ENCODE measurements at places on chromosomes 6 and 20. TPM values are rescaled to one million over a fixed set of nuclear protein-coding genes. Genes with fewer than 3 reads are reported as not detected.

DNA sequence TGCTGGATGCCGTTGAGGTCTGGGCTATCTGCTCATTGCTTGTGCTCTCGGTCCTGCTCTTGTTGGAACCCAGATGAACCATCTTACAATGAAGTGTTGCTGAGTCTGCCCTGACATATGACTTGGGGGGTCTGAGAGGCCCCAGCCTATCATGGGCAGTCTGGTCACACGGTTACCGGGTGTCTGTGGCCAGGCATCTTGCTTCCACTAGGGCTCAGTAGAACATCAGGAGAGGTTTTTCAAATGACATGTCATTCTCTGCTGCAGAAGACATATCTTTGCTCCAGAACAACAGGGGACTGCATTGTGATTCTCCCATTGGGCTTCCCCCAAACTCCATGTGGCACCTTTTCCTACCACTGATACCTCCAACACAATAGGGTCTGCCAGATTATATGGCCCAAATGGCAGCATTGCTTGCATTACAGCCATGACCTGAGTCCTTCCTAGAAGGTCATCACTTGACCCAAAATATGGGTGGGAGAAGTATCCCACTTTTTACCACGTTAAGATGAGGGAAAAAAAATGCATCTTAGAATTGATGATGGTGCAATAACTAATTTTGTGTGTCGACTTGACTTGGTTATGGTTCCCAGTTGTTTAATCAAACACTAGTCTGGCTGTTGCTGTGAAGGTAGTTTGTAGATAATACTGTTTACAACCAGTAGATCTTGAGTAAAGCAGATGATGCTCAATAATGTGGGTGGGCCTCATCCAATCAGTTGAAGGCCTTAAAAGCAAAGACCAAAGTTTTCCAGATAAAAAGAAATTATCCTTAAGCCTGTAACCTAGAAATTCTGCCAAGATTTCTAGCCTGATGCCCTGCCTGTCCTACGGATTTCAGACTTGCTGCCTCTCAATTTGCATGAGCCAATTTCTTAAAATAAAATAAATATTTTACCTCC lies 241.0 kb downstream of the QKI start:
- DNase-seq: no peak

DNA sequence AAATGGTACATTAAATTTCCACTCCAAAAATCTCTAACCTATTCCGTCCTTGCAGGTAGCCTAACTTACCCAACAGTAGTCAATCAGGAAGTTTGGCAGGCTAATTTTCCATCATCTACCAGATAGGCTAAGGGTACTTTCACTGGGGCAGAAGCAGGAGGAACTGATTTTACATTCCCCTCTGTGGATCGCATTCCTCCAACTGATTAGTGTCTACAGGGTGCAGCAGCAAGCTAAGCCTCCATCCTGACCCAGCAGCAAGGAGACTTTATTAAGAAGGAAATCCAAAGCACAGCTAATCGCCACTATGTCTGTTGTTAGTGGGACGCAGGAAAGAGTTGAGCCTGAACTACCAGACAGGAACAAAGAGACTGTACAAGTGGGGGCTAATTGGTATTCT lies 143.2 kb upstream of the RUNX2 start:
- no peak for DNase-seq

- DNase-seq: no peak
Measured at GRCh38 chr20:34713194-34713943, 9.2 kb downstream of the TP53INP2 start.

GRCh38 chr6:56890683-56891429 lies 64.1 kb upstream of the BEND6 start:
- DNase-seq: no peak

GRCh38 chr6:112193117-112193516 lies 61.2 kb downstream of the LAMA4 start:
- DNase-seq: no peak

GRCh38 chr6:45256697-45257695 lies 71.1 kb upstream of the RUNX2 start:
- DNase-seq: no peak

DNA sequence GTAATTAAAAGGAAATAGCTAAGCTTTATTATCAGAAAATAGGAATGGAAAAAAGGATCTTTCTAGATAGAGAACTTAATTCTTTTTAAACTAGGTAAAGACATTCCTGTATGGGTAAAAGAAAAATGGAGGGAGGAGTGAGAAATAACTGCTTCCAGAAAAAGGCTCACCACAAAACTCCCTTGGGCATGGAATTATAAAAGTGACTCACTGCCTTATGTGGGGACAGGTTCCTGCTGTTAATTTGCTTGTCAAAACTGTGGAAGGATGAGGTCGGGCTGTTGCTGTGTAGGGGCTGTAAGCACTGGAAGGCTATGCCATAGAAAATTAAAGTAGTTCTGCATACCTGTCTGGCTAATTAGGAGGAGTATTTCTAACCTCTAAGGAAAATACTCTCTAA lies 158.7 kb downstream of the UBE3D start:
- DNase-seq: no peak

DNA sequence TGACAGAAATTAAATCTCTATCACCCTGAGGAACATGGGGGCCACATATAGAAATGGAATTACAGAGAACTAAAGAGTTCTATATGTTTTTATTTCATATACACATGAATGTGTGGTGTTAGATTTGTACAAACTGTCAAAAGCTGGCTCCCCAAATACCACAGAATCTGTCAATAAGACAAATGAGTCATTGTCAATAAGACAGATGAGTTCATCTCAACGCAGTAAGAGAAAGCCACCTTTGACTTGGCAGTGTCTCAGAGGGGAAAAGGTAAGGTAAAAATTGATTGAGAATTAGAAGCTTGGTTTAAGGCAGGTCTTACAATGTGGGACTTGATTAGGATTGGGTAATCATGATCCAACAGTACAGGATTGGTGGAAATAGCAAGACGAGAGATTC lies 124.2 kb upstream of the GPR6 start:
- DNase-seq: no peak

GRCh38 chr20:33674294-33675135 lies at the start of gene NECAB3:
NECAB3 (minus strand) TSS chr20:33674428; CDS start chr20:33674352, 76 bp downstream.
- DNase-seq: peak; percentile 78

GRCh38 chr20:62708591-62709536 lies at the start of gene NTSR1:
NTSR1 (plus strand) TSS chr20:62708836; CDS start chr20:62709208, 372 bp downstream.
- no peak for DNase-seq

DNA sequence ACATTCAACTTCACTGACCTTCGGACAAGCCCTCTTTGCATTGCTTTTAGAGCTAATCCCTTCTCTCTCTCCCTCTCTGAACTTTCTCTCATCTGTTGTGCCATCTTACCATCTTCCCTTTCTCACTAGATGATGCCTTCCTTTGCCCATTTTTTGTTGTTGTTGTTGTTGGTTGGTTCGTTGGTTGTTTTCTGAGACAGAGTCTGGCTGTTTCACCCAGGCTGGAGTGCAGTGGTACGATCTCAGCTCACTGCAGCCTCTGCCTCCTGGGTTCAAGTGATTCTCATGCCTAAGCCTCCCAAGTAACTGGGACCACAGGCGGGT lies 18.8 kb downstream of the MAP3K5 start:
- DNase-seq: no peak

GRCh38 chr6:170316071-170316470 lies 9.5 kb downstream of the FAM120B start:
- no peak for DNase-seq

GRCh38 chr20:15031546-15032351 lies 694.3 kb upstream of the FLRT3 start:
- DNase-seq: no peak

DNA sequence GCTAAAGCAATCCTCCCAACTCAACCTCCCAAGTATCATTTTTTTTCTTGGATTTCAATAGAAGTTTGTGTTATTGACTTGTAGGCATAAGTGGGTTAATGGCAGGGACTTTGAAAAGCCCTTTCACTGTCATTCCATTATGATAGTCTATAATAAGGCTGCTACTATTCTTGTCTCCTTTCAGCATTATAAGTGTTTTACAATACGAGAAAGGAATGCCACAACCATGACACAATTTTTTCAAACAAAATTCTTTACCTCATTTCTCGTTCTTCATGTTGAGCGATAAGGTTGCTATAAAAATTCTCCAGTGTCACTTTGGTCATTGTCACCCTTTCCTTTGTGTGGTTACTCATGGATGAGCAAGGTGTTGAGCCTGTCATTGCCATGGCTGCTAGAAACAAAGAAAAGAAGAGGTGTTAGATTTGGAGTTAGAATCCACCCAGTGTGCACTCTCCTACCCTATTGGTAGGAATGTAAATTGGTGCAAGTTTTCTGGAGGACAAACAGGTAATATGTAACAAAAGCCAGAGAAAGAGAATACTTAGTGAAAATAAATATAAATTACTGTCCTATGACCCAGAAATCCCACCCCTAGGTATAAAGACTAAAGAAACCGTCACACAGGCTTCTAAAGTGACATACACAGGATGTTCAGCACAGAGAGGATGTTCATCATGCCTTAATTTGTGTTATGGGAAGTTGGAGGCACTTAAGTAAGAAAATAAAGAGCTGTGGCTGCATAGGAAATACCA lies 7.3 kb downstream of the STK38 start:
- no peak for DNase-seq

GRCh38 chr6:158703111-158703836 lies 53.4 kb downstream of the SYTL3 start:
- no peak for DNase-seq

GRCh38 chr6:134230940-134231339 lies 87.0 kb downstream of the SGK1 start:
- no peak for DNase-seq

- DNase-seq: no peak
Measured at GRCh38 chr6:168162366-168162765, 83.4 kb upstream of the FRMD1 start.

GRCh38 chr20:1918491-1919165 lies 23.4 kb downstream of the SIRPA start:
- no peak for DNase-seq

GRCh38 chr6:17974570-17975368 lies 12.7 kb downstream of the KIF13A start:
- DNase-seq: no peak

GRCh38 chr6:15621203-15622044 lies 41.4 kb downstream of the DTNBP1 start:
- no peak for DNase-seq

GRCh38 chr20:61254881-61255626 lies 3.0 kb downstream of the CDH4 start:
- DNase-seq: no peak

- no peak for DNase-seq
Measured at GRCh38 chr6:151229401-151230276, 10.1 kb upstream of the AKAP12 start.

GRCh38 chr6:36593569-36594028 lies 563 bp upstream of the SRSF3 start:
- peak; percentile 65 for DNase-seq

- no peak for DNase-seq
Measured at GRCh38 chr6:36997811-36998722, 7.4 kb upstream of the FGD2 start.

THBS2 gene
- polyA plus RNA-seq: 7.3 TPM

MPIG6B gene
- 1.7 TPM for polyA plus RNA-seq

SAPCD1 gene
- polyA plus RNA-seq: 16.0 TPM

DEFB124 gene
- 0.48 TPM for polyA plus RNA-seq

RAB44 gene
- polyA plus RNA-seq: 0.05 TPM

GGTLC1 gene
- not detected for polyA plus RNA-seq

PHACTR3 gene
- 12.4 TPM for polyA plus RNA-seq

SMOC2 gene
- 20.5 TPM for polyA plus RNA-seq

ACSS2 gene
- polyA plus RNA-seq: 46.0 TPM
